Neural crest cell (in vitro differentiated cells): ENCODE measurements at places on chromosomes 1 and 21.

GRCh38 chr21:22691658-22692057 is 1693.4 kb downstream of the NCAM2 start:
- DNase-seq = no peak

GRCh38 chr1:69569576-69570328 is 2.0 kb downstream of the LRRC7 start:
- DNase-seq = peak; percentile 9

DNA sequence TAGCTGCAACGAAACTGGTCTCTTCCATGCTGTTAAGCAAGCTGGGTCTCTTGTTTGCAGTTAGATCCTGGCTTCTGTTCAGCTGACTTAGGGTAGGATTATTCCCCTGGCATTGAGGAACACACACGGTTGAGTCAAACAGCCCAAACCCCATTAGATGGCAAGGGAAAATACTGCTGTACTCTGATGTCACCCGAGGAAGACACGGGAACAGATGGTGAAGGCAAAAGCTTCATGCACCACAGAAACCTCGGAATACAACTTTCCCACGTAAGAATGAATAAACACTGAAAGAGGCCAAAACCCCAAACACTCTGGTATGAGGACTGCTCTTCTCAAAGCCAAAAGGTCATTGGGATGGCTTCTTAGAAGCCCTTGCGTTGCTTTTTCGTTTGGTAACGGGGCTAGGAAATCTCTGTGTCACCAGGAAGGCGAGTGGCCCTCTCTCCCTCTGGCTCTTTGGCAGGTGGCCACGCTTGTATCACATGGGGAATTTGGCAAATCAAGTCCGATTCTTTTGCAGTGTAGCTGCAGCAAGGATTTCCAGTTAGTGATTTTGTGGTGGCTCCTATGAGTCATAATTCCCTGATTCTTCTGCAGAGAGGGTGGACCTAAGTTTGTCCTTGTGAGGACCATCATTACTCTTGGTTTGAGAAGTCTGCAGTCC is 16.7 kb upstream of the LYST start:
- no peak for DNase-seq

GRCh38 chr1:38953433-38953860 is 11.8 kb upstream of the RHBDL2 start:
- DNase-seq = no peak

DNA sequence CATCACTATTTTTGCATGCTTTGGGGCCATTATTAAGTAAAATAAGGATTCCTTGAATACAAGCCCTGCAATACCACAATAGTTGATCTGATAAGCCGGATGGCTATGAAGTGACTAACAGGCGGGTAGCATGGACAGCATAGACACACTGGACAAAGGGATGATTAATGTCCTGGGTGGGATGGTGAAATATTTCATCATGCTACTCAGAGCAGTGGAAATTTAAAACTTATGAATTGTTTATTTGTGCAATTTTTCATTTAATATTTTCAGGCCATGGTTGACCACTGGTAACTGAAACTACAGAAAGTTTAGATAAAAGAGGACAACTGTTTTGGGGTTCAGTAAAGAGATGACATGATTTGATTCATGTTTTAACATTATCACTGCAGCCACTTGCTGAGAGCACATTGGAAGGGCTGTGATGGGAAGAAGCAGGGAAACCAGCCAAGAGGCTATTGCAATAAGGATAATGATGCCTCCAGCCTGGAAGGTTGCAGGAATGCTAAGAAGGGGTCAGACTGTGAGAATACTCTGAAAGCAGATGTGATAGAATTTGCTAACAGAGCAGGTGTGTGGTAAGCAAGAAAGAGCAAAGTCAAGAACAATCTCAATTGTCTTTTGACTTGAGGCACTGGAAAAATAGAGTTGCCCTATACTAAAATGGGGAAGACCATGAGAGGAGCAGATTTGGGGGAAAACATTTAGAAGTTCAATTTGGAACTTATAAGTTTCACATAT is 62.5 kb upstream of the TNFSF4 start:
- no peak for DNase-seq

GRCh38 chr1:97603218-97603617 is 317.6 kb downstream of the DPYD start:
- DNase-seq = no peak

- no peak for DNase-seq
Observed at GRCh38 chr1:206679738-206680211, 4.9 kb upstream of the MAPKAPK2 start.

GRCh38 chr1:219582296-219582695 is 30.6 kb downstream of the ZC3H11B start:
- DNase-seq = no peak

GRCh38 chr1:21149430-21149854 is 27.3 kb downstream of the EIF4G3 start:
- DNase-seq = no peak

DNA sequence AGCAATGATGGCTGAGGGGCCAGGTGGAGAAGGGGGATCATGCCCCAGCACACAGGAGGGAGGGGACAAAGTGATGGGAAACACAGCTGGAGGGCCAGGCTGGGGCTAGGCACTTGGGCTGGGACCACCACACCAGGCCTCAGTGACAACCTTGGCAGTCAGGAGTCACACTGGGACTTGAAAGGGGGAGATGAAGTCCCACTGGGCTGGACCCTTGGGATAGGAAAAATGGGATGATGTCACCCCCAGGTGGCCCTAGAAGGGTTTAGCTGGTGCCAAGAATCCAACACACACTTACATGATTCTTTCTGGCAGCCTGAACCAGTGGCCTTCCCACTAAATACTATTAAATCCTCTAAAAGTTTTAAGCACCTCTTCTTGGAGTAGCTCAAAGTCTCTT is 17.1 kb downstream of the ZBTB17 start:
- no peak for DNase-seq

GRCh38 chr1:70836456-70836855 is 211.2 kb downstream of the PTGER3 start:
- DNase-seq = no peak

GRCh38 chr1:10866321-10867093 is 70.1 kb upstream of the CASZ1 start:
- DNase-seq = peak; percentile 26

- DNase-seq = no peak
Observed at GRCh38 chr1:85330214-85330631, 53.8 kb upstream of the BCL10 start.

DNA sequence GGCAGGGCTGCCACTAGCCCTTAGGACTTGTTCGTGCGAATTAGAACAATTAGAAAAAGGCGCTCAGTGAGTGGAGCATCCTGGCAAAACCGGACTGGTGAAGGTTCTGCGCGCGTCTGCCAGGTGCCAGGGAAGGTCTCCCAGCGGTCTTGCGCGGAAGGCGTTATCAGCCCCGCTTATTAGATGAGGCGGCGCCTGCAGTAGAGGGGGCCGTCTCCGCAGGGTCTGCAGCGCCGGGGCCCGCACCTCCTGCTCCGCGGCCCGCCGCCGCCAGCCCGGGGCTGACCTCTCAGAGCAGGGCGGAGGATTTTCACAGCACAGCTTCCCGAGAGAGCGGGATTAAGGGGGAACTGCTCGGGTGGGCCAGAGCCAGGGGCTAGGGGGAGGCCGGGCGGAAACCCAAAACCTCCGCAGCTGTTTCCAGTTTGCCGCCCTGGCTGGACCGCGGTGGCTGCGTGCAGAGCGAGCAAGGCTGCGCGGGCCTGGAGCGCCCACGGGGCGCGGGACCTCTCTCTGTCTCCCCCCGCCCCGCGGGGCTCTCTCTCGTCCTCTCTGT is 155.2 kb downstream of the FOXD2 start:
- no peak for DNase-seq

DNA sequence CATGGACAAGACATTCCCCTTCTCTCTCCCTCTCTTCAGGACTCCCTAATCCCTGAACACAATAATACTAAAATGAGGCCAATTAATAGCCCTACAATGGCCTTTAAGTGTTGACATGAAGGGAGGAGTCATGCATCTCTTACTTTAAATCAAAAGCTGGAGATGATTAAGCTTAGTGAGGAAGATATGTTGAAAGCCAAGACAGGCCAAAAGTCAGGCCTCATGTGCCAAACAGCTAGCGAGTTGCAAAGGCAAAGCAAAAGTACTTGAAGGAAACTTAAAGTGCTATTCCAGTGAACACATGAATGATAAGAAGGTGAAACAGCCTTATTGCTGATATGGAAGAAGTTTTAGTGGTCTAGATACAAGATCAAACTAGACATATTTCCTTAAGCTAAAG is 49.5 kb upstream of the CD46 start:
- no peak for DNase-seq

DNA sequence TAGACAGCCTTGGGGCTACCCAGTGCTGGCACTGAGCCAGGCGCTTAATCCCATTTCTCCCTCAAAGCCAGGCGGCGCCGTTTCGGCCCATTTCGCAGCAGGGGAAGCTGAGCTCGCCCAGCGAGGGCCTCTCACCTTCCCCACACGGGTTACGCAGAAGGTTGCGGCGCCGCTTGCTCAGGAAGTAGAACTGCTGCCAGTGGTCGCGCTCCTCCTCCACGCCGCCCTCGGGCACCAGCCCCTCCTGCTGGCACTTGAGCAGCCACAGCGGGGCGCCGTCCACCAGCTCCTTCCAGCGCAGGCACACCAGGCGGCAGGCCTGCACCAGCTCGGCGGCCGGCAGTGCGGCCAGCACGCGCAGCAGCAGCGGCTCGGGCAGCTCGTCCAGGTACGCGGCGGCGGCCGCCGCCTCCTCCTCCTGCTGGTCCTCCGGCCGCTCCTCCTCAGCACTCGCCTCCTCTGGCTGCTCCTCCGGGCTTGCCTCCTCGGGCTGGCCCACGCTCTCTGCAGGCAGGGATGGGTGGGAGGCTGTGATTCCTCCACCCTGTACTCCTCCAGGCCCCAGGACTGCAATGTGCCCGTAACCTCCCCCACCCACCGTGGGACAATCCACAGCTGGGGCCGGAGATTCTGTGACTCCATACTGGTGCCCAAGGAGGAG is 3.8 kb downstream of the FBXO2 start:
- peak; percentile 76 for DNase-seq

- DNase-seq = no peak
Observed at GRCh38 chr1:18144916-18145647, 37.5 kb downstream of the IGSF21 start.

GRCh38 chr1:223331301-223331700 is 32.7 kb downstream of the SUSD4 start:
- DNase-seq = no peak

GRCh38 chr21:32921632-32922230 is 104.0 kb upstream of the OLIG2 start:
- peak; percentile 26 for DNase-seq

GRCh38 chr1:61160526-61160925 is 78.2 kb downstream of the NFIA start:
- DNase-seq = no peak

DNA sequence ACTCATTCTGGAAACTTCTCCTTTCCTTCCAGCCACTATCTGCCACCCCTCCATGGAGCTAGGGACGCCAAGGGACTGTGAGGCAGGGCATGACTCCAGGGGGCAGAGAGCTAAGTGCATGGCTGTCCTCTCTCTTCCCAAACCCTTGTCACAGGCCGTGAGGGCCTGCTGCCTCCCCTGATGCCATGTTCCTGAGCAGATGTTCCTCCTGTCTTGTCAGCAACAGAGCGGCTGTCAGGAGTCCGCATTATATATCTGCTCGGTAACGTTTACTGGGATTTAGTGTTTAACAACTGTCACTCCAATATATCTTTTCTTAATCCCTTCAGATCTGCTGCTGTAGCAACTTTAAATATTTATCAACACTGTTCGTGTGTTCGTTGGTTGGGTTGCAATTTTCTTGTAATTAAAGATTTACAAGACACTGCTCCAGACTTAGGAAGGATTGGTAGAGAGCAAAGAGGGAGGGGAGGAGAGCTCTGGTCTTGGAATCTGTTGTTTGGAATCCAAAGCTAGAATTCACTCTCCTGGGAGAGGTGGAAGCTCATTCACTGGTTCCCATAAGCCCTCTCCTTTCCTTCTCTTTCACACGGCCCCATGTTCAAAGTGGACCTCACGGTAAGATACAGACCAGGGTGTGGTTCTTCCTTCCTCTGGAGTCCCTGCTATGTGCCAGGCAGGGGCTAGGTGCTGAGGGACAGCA is 76.2 kb downstream of the MDM4 start:
- DNase-seq = no peak

DNA sequence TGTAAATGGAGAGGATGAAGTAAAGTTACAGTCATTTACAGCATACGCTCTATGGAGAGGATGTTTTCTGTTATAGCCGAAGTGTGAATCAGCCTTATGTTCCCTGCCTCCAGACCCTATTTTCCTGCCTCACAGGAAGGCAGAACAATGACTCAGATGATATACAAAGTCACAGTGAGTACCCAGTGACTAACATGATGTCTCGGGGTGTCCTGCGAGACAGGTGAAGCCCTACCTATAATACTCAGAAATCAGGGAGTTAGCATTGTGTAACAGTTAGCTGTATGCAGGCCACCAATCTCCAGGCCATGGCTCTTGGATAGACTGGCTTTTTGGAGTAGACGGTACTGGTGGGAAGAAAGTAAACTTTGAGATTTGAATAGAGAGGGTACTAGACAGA is 55.6 kb upstream of the FBXO28 start:
- no peak for DNase-seq

- no peak for DNase-seq
Observed at GRCh38 chr1:89191314-89191713, 7.4 kb downstream of the GBP4 start.

- no peak for DNase-seq
Observed at GRCh38 chr1:16422041-16422440, 15.2 kb downstream of the SPATA21 start.

DNA sequence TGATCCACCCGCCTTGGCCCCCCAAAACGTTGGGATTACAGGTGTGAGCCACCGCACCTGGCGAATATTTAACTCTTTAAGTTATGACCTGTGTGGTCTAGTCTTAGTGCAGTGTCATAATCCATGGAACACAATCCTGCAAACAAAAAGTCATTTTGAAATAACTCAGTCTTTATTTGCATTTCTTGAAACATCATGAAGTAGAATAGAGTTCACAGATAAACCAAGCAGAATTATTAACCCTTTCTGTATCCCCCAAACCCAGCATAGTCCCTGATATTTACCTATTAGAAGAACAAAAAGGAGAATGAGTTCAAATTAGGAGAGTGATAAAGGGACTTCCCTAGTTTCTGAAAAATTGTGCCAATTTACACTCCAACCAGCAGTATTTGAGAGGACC is 19.9 kb downstream of the ZYG11B start:
- DNase-seq = no peak

- DNase-seq = no peak
Observed at GRCh38 chr1:19797827-19798226, 1.9 kb downstream of the TMCO4 start.

- no peak for DNase-seq
Observed at GRCh38 chr1:174990382-174990999, 9.3 kb upstream of the CACYBP start.

- no peak for DNase-seq
Observed at GRCh38 chr1:68188060-68188538, 44.2 kb downstream of the WLS start.

DNA sequence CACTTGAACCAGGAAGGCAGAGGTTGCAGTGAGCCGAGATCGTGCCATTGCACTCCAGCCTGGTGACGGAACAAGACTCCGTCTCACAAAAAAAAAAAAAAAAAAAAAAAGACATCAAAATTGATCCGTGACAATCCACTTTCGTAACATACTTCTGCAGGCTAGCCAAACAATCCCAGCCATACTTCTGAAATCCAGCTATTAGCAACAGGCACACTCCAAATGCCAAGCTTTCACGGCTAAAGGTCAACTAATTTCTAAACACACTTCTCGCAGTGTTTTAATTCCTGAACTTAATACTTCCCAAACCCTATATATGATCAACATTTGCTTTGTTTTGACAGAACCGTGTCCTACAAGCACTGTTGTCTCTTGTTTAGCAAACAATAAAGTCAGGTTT is 411.3 kb upstream of the RUNX1 start:
- no peak for DNase-seq
